ENCODE measurements at places on chromosomes 12 and 14.

- DNase-seq, result no peak
Observed at GRCh38 chr12:71465796-71466195, 26.2 kb downstream of the LGR5 start.

- DNase-seq, result no peak
Observed at GRCh38 chr14:42159138-42159537, 552.5 kb downstream of the LRFN5 start.

- DNase-seq, result no peak
Observed at GRCh38 chr12:63795032-63795687, 15.5 kb downstream of the RXYLT1 start.

- no peak for DNase-seq
Observed at GRCh38 chr14:23307146-23307530, 505 bp downstream of the BCL2L2 start.

GRCh38 chr14:56874375-56874774, 64.1 kb upstream of the OTX2 start:
- no peak for DNase-seq

DNA sequence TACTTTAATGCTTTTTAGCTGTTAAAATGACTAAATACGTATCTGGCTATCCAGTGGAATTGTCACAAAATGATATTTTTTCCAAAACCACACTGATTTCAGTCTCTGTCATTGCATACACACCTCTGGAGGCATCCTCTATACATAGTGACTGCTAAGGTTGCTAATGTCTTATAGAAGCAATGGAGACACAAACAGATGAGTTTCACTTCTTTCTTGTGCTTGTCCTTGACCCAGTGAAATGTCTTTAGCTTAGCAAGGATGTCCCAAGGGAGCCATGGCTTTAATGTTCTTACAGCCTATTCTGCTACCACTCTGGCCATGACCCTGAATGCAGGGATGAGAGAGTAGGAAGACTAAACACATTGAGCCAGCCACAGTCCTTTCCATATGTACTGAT, 90.3 kb downstream of the TPH2 start:
- no peak for DNase-seq

DNA sequence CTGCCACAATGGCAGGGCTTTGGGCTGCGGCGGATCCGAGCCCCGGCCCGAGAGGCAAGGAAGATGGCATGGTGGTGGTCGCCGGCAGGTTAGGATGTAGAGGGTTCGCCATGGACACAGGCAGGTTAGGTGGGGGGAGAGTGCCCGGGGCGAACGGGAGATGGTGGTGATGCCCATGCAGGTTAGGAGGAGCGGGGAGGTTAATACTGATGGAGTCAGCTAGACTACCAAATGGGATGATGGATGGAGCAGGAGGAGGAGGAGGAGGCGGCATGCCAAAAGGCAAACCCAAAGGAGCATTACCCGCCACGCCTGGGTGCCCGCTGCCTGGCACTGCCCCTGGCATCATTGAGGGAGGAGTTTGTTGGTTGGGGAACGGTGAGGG, 6.2 kb downstream of the MYL6 start:
- no peak for DNase-seq

DNA sequence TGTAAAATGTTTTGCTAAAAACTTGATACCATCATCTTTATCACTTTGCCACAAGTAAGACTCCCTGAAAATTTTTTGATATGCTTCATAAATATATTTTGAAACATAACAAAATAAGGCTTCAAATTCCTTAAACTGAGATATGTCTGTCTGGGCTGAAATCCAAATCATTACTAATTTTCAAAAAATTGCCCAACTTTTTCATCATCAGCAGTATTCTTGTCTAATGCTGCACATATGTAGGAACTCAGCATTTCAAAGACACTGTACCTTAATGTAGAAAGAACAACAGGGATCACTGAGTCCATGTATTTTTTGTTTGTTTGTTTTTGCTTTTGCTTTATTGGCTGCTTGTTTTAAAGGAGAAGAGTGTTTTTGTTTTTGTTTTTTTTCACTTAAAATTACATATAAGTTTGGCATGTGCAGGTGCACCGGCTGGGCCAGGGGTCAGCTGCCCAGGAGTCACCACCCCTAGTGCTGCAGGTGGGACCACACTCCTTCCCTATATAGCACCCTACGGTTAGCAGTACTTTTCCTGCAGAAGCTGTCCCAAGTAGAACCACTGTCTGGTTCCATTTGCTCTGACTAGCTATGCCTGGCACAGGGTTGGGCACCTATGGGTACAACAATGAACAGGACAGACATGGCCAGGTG, 231.2 kb downstream of the PIK3C2G start:
- DNase-seq, result no peak

DNA sequence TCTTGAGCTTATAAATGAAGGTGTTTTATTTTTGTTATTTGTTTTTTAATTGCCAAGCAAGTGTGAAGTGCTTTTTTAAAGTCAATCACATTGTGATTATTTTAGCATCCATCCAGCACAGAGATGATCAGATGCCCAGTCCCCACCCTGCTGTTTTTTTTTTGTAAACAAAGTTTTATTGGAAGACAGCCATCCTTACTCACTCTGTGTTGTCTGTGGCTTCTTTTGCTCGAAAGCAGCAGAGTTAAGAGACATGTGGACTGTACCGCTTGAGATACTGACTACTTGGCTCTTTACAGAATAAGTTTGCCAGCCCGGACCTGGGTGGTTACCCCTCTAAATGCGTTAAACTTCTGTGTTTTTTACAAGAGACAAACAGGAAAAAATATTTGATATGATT, 30.9 kb upstream of the AMN start:
- DNase-seq, result no peak

Data from CD8-positive, alpha-beta T cell (primary cell).